ENCODE measurements at places on chromosomes 6 and 20.
A peak's percentile ranks its signal among the peaks of the same experiment; 100 is the strongest.

DNA sequence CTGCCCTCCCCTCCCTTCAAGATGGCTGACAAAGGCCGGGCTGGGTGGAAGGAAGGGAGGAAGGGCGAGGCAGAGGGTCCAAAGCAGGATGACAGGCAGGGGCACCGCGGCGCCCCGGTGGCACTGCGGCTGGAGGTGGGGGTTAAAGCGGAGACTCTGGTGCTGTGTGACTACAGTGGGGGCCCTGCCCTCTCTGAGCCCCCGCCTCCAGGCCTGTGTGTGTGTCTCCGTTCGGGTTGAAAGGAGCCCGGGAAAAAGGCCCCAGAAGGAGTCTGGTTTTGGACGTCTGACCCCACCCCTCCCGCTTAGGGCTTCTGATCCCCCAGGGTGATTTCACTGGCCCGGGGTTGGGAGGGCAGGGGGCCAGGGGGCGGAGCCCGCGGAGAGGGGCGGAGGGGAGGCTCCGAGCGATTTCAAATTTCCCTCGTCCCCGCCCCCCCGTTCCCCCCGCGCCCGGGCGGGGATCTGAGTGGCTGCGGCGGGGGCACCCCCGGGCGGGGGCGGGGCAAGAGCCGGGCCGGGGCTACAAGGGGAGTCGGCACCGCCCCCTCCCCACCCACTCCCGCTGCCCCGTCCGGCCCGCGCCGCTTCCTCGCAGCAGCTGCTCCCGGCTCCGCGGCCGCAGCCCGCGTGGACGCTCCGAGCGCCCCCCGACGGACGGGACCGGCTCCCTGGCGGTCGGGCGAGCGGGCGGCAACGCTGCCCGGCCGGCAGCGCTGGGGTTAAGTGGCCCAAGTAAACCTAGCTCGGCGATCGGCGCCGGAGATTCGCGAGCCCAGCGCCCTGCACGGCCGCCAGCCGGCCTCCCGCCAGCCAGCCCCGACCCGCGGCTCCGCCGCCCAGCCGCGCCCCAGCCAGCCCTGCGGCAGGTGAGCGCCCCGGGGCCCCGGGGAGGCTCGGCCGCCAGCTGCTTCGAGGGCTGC lies at the start of gene DNMT3B:
TSS of gene DNMT3B (plus strand) at position 555 of the 923 bp plus-strand sequence. CDS start 17,939 bp downstream, outside the sequence.
- DNase-seq, result peak; percentile 88

DNA sequence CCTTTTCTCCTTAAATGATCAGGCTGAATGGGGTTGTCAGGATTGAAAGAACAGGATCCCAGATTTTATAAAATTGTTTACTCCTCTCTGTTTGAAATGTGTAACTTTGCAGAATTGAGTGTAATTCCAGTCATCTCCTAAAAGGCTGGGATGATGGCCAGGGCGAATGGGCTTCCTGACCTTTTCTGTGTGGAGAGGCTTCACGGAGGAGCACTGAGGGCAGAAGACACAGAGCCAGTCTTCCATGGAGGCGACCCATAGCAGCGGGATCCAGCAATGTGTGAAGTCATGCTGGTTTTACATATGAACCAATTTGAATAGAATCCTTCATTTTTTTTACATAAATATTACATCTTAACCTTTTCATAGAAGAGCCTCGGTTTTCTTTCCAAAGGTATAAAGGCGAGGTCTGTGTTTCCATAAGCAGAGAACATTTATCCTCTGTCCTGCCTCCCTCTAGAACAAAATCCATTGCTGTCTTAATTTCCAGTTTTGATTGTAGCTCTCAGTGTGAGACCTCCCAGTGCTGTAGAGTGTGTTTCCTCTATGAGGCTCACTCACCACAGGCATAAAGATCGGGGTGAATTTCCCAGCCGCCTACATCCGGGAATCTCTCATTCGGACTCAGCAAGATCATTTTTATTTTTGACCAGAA lies 369.7 kb upstream of the FLRT3 start:
- no peak for DNase-seq

DNA sequence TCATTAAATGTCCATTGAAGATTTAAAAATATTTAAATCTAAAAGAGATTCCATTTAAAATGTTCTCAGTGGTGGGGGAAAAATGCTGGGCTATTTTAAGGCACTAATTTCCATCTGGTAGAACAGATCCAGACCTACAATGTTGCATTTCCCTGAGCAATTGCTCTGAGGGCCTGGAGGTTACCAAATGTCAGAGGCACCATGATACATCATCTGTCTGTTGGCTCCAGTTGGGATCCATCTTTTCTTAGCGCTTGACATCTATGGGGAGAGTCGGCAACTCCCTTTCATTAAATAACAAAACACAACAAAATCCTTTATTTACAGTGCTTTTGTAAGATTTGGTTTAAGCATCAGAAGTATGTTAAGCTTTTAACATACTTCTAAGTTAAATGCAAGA lies 224.5 kb downstream of the FOXC1 start:
- no peak for DNase-seq

DNA sequence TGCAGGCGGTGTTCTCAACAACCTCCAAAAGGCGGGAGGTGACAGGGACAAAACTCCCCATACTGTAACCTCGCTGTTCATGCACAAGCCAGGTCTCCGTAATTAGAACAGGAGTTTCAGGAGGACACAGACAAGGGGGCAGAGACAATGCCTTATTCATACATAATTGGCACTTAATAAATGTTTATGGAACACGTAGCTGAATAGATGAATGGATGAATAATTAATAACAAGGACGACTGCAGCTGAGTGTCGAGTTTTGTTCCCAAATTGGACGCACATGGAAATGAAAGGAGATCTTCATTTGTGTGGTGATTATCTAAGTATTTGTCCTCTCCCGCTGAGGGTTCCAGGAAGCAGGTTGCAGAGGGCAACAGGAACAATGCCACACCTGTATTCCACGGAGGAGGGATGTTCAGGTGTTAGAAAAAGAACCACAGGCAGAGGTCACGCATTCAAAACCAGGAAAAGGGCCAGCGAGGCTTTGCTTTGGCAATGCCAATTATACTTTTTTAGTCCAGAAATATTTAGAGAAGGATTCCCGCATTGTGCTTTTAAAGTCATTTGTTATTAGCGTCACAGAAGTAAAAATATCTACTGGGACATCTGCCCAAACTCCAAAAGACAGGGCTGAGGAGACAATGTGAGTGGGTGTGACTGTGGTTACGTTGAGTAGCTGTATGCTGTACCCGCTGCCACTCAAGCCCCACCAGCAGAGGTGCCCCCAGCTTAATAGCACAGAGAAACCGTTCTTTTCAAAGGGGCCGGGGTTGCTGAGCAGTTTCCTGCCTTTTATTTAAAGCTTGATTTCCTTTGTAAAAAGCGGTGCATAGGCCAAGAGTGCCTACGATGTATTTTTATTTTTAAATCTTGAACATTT lies 123.3 kb downstream of the PXDC1 start:
- peak; percentile 46 for DNase-seq
